ENCODE measurements at places on chromosomes 6 and 20.

GRCh38 chr6:118810420-118811027 lies 83.4 kb upstream of the ASF1A start:
- H3K27ac ChIP-seq = no peak overlapping the region
- no peaks in the 10 kb centered on the region for H3K4me1 ChIP-seq
- DNase-seq = no peak
- H3K36me3 ChIP-seq = peaks cover 12% of the 10 kb centered on the region

DNA sequence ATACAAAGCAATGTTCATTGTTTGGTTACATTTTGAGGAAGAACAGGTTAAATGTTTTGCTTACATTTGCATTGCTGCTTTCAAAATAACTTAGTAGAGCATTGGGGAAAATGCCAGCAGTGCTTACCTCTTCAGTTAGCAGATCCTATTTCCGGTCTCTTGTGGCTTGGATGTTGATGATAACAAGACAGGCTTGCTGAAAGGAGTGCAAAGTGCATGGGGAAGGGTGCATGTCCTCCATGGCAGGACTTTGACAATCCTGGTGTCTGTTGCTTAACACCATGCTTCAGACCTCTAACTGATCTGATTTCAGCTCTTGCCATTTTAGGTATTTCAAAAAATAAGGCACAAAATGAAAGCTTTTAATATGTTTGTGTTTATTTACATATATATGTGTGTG lies 21.1 kb downstream of the TPD52L1 start:
- no peak overlapping the region for H3K4me3 ChIP-seq
- DNase-seq = no peak
- no peaks in the 10 kb centered on the region for H3K36me3 ChIP-seq
- H3K27me3 ChIP-seq = no peaks in the 10 kb centered on the region

GRCh38 chr6:92757925-92758324 lies 661.4 kb downstream of the EPHA7 start:
- no peak overlapping the region for H3K27ac ChIP-seq
- H3K4me3 ChIP-seq = no peak overlapping the region

- H3K36me3 ChIP-seq = peaks cover 30% of the 10 kb centered on the region
- H3K27me3 ChIP-seq = no peaks in the 10 kb centered on the region
- DNase-seq = no peak
- no peak overlapping the region for H3K27ac ChIP-seq
- H3K4me1 ChIP-seq = peaks cover 27% of the 10 kb centered on the region
Observed at GRCh38 chr20:36237477-36237876, 1.2 kb downstream of the AAR2 start.

GRCh38 chr6:119541132-119541905 lies 191.8 kb upstream of the MAN1A1 start:
- H3K27me3 ChIP-seq = no peaks in the 10 kb centered on the region
- DNase-seq = no peak
- no peak overlapping the region for H3K4me3 ChIP-seq
- H3K4me1 ChIP-seq = no peaks in the 10 kb centered on the region
- no peak overlapping the region for H3K27ac ChIP-seq
- H3K36me3 ChIP-seq = no peaks in the 10 kb centered on the region

DNA sequence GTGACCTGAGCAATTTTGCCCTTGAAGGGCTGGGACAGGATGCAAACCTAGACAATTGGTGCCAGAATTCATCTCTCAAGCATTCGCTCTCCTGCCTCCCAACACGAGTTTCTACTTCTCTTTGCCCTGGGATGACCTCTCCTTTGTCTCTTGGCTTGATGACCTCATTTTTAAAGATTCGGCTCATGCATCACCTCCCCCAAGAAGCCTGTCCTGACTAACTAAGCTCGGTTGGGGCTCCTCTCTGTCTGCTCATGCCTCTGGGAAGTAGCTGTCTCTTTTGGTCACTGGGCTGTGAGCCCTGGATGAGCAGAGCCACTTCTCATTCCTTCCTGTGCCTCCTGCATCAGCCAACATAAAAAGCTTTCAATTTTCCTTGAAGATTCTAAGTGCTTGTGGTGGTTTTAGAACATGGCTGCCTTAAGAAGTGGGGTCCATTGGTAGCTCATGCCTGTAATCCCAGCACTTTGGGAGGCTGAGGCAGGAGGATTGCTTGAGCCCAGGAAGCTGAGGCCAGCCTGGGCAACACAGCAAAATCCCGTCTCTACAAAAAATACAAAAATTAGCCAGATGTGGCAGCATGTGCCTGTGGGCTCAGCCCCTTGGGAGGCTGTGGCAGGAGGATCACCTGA lies 11.1 kb upstream of the TCF15 start:
- no peak overlapping the region for H3K27ac ChIP-seq
- H3K4me1 ChIP-seq = no peaks in the 10 kb centered on the region
- no peaks in the 10 kb centered on the region for H3K27me3 ChIP-seq
- DNase-seq = no peak
- H3K36me3 ChIP-seq = no peaks in the 10 kb centered on the region
- no peak overlapping the region for H3K4me3 ChIP-seq

- H3K4me3 ChIP-seq = no peak overlapping the region
- no peaks in the 10 kb centered on the region for H3K27me3 ChIP-seq
- peaks cover 76% of the 10 kb centered on the region for H3K4me1 ChIP-seq
- H3K27ac ChIP-seq = peak overlapping the region; percentile 99
- no peak for DNase-seq
- no peaks in the 10 kb centered on the region for H3K36me3 ChIP-seq
Observed at GRCh38 chr6:7142918-7143475, 35.2 kb downstream of the RREB1 start.

- no peaks in the 10 kb centered on the region for H3K36me3 ChIP-seq
- no peaks in the 10 kb centered on the region for H3K27me3 ChIP-seq
- peak overlapping the region; percentile 9 for H3K4me3 ChIP-seq
- DNase-seq = peak; percentile 82
- H3K4me1 ChIP-seq = peaks cover 24% of the 10 kb centered on the region
Observed at GRCh38 chr6:144266091-144266649, 19.0 kb upstream of the UTRN start.

DNA sequence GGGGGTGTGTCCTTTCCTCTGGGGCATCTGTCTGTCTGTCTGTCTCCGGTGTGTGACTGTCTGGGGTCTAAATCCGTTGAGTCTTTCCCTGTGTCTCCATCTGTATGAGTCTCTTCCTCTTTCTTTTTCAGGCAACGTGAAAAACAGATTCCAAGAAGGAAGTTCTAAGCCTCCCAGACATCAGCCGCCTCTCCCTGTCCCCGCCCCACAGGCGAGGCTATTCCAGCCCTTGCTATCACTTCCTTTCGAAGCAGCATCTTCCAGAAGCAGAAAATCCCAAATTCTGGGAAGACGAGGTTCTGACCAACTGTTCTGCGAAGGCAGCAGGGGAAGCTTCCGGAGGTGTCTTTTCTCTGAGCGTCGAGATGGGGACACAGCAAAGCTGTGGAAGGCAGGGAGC lies 34.0 kb downstream of the PMEPA1 start:
- H3K27me3 ChIP-seq = no peaks in the 10 kb centered on the region
- H3K36me3 ChIP-seq = no peaks in the 10 kb centered on the region
- H3K27ac ChIP-seq = no peak overlapping the region
- no peak for DNase-seq
- peaks cover 7% of the 10 kb centered on the region for H3K4me1 ChIP-seq
- H3K4me3 ChIP-seq = no peak overlapping the region

GRCh38 chr6:116118608-116119007 lies 7.3 kb downstream of the COL10A1 start:
- no peak overlapping the region for H3K27ac ChIP-seq
- H3K4me3 ChIP-seq = no peak overlapping the region
- H3K27me3 ChIP-seq = no peaks in the 10 kb centered on the region
- no peak for DNase-seq
- H3K36me3 ChIP-seq = peaks cover 59% of the 10 kb centered on the region

GRCh38 chr20:32763202-32764004 lies 1.2 kb downstream of the DNMT3B start:
- DNase-seq = no peak
- no peak overlapping the region for H3K27ac ChIP-seq
- peak overlapping the region; percentile 80 for H3K4me3 ChIP-seq
- H3K36me3 ChIP-seq = no peaks in the 10 kb centered on the region
- no peaks in the 10 kb centered on the region for H3K27me3 ChIP-seq

- H3K27me3 ChIP-seq = no peaks in the 10 kb centered on the region
- DNase-seq = no peak
- no peak overlapping the region for H3K27ac ChIP-seq
- no peaks in the 10 kb centered on the region for H3K4me1 ChIP-seq
Observed at GRCh38 chr6:105484238-105485161, 81.6 kb upstream of the PREP start.

GRCh38 chr6:21468461-21468860 lies 125.1 kb upstream of the SOX4 start:
- H3K4me3 ChIP-seq = no peak overlapping the region
- no peaks in the 10 kb centered on the region for H3K4me1 ChIP-seq
- H3K27me3 ChIP-seq = no peaks in the 10 kb centered on the region
- no peak for DNase-seq

DNA sequence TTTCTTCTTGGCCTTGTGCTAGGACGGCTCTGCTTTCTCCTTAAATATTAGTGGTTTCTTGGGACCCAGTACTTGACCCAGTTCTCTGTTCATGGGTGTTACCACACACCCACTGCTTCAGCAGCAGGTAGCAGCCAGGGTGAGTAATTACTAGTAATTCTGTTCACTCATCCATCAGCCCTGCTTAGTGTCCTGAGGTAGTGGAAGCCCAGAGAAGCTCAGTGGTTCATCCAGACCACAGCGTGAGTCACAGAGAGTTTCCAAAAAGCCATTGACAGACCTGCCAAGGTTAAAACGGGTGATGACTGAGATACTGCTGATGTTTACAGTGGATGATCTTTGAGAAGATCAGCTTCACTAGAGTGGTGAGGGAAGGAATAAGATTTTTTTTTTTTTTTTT lies 51.7 kb upstream of the HINT3 start:
- H3K4me1 ChIP-seq = no peaks in the 10 kb centered on the region
- no peaks in the 10 kb centered on the region for H3K36me3 ChIP-seq
- no peak overlapping the region for H3K27ac ChIP-seq
- no peak overlapping the region for H3K4me3 ChIP-seq
- no peak for DNase-seq

DNA sequence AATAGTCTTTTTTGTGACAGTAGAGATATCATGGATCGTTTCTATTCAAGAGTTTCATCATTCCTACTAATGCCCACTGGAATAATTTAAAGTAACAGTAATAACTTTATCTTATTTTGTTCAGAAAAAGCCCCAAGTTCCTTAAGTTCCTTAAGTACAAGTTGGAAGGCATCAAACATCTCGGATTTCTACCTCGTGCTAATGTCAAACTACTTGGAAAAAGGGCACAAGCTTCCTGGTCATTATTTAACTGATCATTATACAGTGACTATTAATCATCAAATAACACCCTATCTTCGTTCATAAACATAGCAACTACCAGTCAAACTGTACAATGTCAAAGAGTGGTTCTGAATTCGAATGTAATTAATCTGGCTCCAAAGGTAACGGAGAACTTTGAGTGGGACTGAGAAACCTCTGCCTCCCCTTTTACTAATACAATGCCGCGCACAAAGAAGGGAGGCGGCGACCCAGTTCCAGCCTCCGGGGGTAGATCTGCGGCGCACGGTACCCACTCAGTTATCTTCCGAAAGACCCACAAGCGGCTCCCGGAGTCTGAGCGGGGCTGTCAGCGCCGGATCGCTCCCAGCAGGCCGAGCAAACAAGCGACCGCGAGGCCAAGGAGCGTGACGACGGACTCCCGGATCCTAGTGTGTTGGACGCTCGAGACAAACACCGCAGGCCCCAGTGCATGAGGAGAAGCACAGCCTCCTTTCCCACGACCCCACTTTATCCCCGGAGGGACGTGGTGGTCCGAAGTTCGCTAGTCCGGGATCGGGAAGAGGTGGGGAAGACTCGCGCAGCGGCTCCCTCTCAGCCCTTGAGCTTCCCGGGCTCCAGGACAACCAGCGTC lies 716 bp downstream of the SHPRH start:
- H3K27ac ChIP-seq = peak overlapping the region; percentile 87
- peak overlapping the region; percentile 87 for H3K4me3 ChIP-seq
- peak; percentile 73 for DNase-seq
- H3K4me1 ChIP-seq = peaks cover 31% of the 10 kb centered on the region
- no peaks in the 10 kb centered on the region for H3K36me3 ChIP-seq

- no peak overlapping the region for H3K27ac ChIP-seq
- no peaks in the 10 kb centered on the region for H3K4me1 ChIP-seq
- no peaks in the 10 kb centered on the region for H3K27me3 ChIP-seq
- no peaks in the 10 kb centered on the region for H3K36me3 ChIP-seq
- no peak overlapping the region for H3K4me3 ChIP-seq
Observed at GRCh38 chr6:1781152-1781816, 171.6 kb downstream of the FOXC1 start.

- no peaks in the 10 kb centered on the region for H3K27me3 ChIP-seq
- H3K4me3 ChIP-seq = no peak overlapping the region
- H3K4me1 ChIP-seq = no peaks in the 10 kb centered on the region
- H3K27ac ChIP-seq = no peak overlapping the region
- H3K36me3 ChIP-seq = no peaks in the 10 kb centered on the region
Observed at GRCh38 chr6:60952500-60952899, 1333.5 kb downstream of the KHDRBS2 start.

- peaks cover 4% of the 10 kb centered on the region for H3K4me1 ChIP-seq
- no peak overlapping the region for H3K27ac ChIP-seq
- no peak overlapping the region for H3K4me3 ChIP-seq
Observed at GRCh38 chr6:118152524-118152923, 245.5 kb downstream of the SLC35F1 start.

- no peaks in the 10 kb centered on the region for H3K36me3 ChIP-seq
- H3K4me3 ChIP-seq = no peak overlapping the region
Observed at GRCh38 chr6:104414723-104415122, 445.0 kb downstream of the HACE1 start.

DNA sequence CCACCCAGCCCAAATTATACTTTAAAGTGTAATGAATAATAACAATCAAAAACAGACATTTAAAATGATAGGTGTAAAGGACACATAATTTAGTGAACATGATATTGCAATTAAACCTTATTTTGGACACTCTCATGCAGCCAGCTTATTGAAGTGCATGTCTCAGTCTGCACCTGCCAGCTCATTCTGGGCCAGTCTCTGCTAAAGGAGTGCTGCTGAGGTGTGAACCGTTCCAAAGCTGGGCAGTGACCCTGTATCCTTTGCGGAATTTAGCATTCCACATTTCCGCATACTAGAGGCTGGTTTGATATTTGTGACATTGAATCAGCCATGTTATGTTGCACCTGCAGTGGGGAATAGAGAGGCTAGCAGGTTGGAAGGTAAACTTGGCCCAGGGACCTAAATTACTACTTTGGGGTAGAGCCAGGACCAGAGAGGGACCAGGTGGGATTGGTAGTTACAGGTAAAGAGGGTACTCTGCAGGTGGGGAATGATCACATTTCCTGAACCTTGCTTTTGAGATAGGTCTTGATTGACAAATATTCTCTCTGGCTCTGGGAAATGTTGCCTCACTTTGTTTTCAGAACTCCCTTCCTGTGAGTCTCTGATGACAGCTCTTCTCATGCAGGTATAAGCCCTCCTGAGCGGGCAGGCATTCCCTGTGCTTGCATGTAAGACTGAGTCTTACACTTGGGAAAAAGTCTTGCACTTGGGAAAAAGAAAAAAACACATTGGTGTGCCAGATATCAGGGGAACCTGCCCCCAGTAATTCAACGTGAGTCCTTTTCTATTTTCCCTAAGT lies 26.2 kb downstream of the TULP4 start:
- H3K4me1 ChIP-seq = peaks cover 22% of the 10 kb centered on the region
- no peak for DNase-seq
- no peak overlapping the region for H3K27ac ChIP-seq
- H3K4me3 ChIP-seq = no peak overlapping the region
- no peaks in the 10 kb centered on the region for H3K36me3 ChIP-seq
- H3K27me3 ChIP-seq = no peaks in the 10 kb centered on the region
